ENCODE measurements at places on chromosomes 1 and 21.
A peak's percentile ranks its signal among the peaks of the same experiment; 100 is the strongest.

- no peak for DNase-seq
These were observed 31.5 kb upstream of the CD1D start for GRCh38 chr1:158149175-158149574.

- DNase-seq, result no peak
These were observed 1.4 kb upstream of the TRAF5 start for GRCh38 chr1:211324992-211325775.

DNA sequence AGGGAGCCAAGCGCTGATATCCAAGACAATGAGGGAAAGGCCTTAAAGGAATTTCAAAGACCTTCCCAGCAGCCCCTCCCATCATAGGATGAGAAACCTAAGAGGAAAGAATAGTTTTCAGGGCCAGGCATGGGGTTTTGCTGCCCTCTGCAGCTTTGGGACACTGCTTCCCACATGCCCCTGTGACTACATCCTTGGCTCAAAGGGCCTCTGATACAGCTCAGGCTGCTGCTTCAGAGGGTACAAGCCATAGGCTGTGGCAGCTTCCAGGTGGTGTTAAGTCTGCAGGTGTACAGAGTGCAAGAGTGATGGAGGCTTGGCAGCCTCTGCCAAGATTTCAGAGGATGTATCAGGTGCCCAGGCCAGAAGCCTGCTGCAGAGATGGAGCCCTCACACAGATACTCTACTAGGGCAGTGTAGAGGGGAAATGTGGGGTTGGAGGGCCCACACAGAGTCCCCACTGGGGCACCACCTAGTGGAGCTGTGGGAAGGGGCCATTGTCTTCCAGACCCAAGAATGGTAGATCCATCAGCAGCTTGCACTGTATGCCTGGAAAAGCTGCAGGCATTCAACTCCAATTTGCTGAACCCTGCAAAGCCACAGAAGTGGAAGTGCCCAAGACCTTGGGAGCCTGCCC, 125.8 kb downstream of the SLC45A1 start:
- peak; percentile 39 for DNase-seq

DNA sequence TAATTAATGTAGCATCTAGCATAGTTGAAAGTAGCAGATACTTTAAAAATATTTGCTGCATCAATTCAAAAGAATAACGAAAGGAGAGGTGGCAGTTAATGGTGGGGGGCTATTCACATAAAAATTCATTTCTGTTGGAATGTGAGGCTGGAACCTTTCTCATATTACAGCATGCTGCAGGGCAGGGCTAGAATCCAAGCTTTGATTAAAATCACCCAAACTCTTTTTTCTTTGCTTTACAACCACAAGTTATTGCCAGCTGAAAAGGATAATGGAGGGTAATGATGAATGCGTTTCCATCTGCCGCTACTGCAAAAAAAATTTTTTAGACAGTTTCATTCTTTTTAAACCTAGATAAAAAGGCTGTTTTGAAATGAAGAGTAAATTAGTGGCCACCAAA, 9.8 kb downstream of the DISP1 start:
- DNase-seq, result no peak

DNA sequence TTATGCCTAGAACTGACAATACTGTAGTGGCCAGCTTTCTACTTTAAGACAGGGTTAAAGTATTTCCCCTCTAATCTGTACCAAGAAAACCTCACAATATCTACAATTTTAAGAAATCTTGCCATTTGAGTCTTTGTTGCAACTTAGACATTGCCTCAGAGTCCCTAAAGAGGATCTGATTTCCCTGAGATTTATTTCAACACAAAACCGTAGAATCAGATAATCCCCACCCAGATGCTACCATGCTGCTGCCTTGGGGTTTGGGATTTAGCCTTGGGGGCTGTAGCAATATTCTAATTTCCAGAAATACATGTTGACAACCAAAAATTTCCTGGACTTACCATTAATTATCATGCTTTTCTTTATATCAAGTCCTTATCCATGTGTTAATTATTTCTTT, 50.3 kb upstream of the DENND1B start:
- DNase-seq, result no peak

- DNase-seq, result no peak
These were observed 216.8 kb downstream of the CTH start for GRCh38 chr1:70627910-70628309.

DNA sequence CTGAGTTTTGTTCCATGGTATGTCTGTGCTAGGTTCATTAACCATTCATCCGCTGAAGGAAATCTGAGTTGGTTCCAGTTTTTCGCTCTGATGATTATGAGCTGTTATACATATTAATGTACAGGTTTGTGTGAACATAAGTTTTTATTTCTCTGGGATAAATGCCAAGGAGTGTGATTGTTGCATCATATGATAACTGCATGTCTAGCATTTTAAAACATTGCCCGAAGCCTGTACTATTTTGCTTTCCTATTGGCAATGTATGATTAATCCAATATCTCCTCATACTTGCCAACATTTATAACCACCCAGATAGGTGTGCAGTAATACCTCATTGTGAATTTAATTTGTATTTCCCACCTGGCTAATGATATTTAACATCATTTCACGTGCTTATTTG, 322.7 kb downstream of the ZNF326 start:
- no peak for DNase-seq

DNA sequence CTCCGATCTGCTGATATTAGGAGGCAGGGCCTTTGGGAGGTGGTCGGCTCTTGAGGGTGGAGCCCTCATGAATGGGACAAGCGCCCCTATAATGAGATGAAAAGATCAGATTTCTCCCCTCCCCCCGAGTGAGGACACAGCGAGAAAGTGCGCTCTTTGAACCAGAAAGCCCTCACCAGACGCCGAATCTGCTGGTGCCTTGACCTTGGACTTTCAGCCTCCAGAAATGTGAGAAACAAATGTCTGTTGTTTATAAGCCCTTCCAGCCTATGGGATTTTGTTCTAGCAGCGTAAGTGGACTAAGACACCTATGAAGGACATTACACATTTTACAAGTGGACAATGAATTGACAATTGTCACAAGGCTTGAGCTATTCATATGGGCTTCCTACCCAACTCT, 80.2 kb downstream of the RIPK4 start:
- DNase-seq, result no peak

DNA sequence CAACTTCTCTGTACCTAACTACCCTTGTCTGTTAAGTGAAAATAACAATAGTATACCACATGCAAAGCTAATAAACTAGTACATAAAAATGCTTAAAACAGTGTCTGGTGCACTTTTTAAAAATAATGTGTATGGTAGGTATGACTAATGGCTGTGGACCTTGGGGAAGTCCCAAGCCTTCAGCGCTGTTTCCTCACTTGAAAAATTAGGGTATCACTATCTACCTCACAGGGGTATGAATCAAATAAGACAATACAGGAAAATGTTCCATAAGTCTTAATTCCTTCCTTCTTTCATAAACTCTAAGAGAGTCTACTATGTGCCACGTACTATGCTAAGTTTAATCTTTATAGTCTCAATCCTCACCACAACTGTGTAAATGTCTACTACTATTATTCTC, 32.0 kb downstream of the EGLN1 start:
- DNase-seq, result peak; percentile 30

GRCh38 chr1:237281481-237281880, 239.5 kb downstream of the RYR2 start:
- DNase-seq, result no peak

DNA sequence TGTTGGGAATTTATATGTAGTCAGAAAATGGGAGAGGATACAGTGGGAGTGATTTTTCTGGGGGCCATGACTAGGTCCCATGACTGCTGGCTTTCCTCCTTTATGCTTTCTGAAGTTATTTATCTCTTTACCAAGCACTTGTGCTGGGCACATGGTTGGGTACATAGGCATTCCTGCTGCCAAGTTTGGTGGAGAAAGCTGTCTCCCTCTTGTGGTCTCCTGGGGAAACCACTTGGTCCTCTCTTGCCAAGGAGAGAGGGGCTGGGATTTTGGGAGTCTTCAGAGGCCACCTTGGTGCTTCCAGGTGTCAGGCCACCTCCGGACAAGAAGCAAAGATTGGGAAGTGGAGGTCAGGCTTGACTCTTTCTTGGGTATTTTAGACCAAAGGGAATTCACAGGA, 120.2 kb upstream of the KCNE2 start:
- DNase-seq, result peak; percentile 35

- no peak for DNase-seq
These were observed 26.4 kb downstream of the WLS start for GRCh38 chr1:68205794-68206358.

- no peak for DNase-seq
These were observed 43.6 kb downstream of the ACKR1 start for GRCh38 chr1:159248311-159248710.

- no peak for DNase-seq
These were observed 7.0 kb upstream of the ADORA1 start for GRCh38 chr1:203120325-203121153.

GRCh38 chr1:228405200-228405978, 1.2 kb downstream of the TRIM11 start:
- peak; percentile 55 for DNase-seq

DNA sequence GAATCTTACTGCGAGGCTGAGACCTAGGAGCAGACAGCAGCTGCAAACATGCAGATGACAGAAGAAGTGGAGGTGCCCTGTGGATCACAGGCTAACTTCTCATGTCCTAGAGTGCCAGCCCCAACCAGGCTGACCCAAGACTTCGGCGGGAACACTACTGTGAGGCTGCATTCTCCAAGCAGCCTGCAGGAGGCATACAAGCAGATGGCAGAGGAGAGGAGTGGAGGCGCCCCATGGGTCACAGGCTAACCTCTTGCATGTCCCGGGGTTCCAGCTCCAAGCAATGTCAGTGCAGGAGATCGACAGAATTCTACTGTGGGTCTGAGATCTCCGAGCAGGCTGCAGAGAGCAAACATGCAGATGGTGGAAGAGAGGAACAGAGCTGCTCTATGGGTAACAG, 98.1 kb upstream of the ZNF678 start:
- DNase-seq, result no peak

DNA sequence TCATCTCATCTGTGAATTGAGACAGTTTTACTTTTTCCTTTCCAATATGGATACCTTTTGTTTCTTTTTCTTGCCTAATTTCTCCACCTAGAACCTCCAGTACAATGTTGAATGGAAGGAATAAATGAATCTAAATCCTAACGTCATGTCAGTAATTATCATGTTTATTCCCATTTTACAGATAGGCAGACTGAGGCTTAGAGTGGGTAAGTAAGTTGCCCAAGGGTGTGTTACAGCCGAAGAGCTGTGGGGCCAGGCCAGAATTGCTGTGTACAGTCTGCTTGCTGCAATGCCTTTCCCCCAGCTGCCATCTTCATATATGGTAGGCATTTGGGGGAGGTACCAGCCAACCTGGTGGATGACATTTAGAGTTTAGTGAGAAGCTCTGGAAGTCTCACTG, 162.7 kb downstream of the CAMTA1 start:
- DNase-seq, result no peak

- no peak for DNase-seq
These were observed 277.9 kb downstream of the DNM3 start for GRCh38 chr1:172119184-172119583.
